Stimulated activated CD8-positive, alpha-beta memory T cell treated with anti-CD3 and anti-CD28 coated beads, Interleukin-4, amount 100 ng/mL, for 1 hour (primary cell): ENCODE measurements at places on chromosomes 4 and X.

DNA sequence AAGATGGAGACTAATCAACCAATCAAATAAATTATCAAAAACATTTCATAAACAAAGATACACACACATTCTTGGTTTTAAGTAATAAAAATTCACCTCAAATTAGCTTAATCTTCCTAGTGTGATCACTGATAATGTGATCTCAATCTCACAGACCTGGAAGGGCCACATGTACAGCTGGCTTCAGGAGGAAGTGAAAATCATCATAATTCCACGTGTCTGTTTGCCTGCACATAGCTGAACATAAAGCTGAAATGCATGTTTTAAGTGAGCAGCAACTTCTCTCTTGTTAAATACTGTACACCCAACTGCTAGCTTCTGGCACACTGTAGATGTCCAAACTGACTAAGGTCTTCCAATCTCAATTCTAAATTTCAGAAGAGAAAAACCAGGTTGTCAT lies 53.8 kb downstream of the ARHGAP6 start:
- DNase-seq = no peak

- no peak for DNase-seq
Measured at GRCh38 chr4:6509587-6509986, 37.2 kb upstream of the PPP2R2C start.

DNA sequence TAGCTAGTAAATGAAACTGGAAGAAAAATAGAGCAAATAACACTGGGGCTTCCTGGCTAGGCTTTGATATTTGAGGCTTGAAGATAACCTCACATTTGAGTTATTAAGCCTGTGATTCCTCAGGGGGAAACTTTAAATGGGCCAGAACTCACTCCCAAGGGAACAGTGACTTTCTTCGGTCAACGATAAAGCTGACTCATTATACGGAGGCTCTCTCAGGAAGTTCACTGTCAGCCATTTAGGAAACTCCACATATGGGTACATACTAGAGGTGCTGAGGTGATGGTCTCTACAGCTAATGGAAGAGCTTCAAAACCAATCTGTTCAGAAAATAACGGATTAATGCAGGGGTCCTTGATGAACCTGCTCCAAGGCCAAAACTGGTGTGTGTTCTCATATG lies 120.8 kb downstream of the SH2D1A start:
- no peak for DNase-seq

DNA sequence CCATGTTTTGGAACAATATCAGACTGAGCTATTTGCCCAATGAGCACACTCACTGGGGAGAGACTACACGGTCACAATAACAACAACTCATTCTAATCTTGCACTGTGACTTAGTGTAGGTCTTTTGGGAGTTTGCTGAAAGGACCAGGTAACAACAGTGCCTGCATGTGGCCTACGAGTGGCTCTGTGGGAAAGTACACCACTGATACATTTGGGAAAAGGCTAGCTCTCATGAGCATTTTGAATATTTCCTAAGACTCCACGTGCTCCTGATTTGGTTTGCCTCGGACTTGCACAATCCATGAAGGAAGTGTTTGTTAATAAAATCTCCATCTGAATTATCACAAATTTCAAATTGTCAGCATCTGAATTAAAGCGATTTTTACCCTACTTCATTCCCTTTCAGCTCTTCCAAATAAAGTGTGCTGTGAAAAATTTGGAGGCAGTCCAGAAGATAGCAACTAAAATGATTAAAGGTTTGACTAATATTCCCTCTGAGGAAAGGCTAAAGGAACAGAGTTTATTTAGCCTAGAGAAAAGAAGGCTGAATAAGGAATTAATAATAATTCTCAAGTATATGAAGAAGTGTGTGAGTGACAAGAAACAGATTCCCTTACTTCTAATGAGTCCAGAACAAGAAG lies 406.4 kb downstream of the PPARGC1A start:
- no peak for DNase-seq

- DNase-seq = no peak
Measured at GRCh38 chr4:134024251-134024650, 177.3 kb downstream of the PABPC4L start.

- no peak for DNase-seq
Measured at GRCh38 chrX:10571260-10571659, 49.1 kb downstream of the MID1 start.
